ENCODE measurements at places on chromosomes 5 and 9.

- DNase-seq = no peak
Measured at GRCh38 chr5:175885813-175886212, 14.4 kb downstream of the CPLX2 start.

DNA sequence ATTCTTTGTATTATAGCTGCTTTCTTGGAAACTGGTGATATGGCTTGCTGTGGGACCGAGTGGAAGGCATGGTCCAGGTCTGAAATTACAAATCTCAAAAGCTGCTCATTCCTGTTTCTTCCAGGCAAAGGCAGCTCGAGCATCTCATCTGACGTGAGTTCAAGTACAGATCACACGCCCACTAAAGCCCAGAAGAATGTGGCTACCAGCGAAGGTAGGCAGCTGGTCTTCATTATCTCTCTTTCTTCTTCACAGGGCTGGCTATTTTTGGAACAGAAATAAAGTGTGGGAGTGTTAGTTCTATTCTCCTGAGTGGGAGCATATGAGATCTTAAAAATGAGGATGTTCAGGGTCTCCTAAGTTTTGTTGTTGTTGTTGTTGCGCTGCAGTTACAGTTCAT, 115.9 kb downstream of the FBXL7 start:
- no peak for DNase-seq

DNA sequence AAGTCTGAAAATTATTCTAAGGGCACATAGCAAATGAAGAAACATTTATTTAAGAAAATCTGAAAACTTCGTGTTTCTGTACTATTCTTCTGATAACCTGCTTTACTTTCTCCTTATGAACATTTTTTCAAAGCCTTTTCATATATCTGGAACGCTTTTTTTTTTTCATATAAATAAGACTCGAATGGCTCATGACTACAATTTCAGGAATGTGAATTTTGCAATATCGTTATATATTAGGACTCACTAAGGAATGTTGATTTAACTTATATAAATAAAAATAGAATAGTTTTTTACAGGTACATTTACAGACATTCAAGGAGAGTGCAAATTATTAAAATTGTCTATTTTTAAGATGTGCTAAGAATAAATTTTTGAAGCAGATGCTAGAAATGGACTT, 42.9 kb downstream of the GPBP1 start:
- no peak for DNase-seq

- DNase-seq = no peak
Measured at GRCh38 chr5:146884066-146884626, 5.6 kb upstream of the PPP2R2B start.

- DNase-seq = peak; percentile 80
Measured at GRCh38 chr9:112012026-112012902, 115.7 kb downstream of the UGCG start.

- peak; percentile 22 for DNase-seq
Measured at GRCh38 chr9:69036309-69036708, 757 bp downstream of the FXN start.

DNA sequence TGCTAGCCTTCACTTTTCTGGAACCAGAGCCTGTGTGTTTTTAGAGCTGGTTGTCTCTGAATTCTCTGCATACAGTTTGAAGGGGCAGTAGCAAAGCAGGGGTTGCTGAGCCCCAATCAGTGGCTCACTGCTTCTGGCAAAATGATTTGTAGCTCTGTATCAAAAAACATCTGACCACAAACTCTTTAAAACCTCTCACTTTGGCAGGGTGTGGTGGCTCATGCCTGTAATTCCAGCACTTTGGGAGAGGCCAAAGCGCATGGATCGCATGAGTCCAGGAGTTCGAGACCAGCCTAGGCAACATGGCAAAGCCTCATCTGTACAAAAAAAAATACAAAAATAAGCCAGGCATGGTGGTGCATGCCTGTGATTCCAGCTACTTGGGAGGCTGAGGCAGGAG, 28.3 kb upstream of the APC start:
- no peak for DNase-seq

DNA sequence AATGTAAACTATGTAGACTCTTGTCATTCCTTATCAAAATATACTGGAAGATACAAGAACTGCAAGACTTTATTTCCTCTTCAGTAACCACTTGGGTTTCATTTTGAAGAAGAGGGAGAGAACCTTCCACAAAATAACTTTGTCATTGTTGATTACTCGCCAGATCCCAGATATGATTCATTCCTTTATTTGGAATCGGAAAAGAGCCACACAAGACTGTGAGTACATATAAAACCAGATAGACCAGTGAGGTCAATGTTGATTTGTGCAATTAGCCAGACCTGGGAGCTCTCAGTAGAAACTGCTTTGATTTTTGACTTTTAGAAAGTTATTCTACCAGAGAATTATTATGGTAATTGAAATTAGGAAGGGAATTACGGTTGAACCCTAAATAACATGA, 146.1 kb downstream of the TMEM167A start:
- no peak for DNase-seq

- no peak for DNase-seq
Measured at GRCh38 chr9:117245175-117245829, 169.6 kb downstream of the ASTN2 start.

DNA sequence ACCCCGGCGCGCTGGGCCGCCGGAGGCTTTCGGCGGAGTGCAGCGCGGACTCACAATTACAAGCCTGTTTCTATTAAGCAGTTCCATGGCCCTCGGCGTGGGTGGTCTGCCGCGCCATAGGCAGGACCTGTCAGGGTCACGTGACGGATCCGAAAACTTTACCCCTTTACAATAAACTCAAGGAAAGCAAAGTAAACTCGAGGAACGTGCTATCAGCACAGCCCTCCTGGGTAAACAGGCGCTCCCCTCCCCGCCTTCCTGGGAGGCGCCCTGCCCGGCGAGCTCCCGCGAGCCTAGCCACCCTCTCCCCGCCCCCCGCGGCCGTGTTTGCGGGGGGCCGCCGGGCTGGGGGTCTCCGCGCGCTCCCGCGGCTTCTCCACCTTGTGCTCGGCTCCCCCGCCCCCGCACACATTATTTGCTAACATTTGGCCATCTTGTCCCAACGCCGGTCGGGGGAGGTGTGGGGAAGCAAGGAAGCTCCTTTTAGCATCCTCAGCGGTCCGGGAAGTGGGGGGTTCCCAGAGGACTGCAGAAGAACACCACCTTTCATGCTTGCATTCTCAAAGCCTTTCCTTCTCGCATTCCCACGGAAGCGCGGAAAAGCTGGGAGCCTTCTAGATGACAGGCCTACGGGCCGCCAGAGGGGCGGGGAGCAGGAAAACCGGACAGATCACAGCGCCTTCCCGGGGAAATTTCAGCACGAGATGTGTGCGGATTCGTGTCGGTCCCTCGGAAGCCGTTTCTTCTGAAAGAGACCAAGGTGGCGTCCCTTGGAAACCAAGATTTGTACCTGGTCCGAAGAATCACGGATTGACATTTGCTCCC, at the start of gene PTCH1:
PTCH1 (minus strand) TSS at position 238 of the 825 bp plus-strand sequence.
- peak; percentile 36 for DNase-seq

GRCh38 chr5:159671886-159672285, 244.4 kb upstream of the ADRA1B start:
- no peak for DNase-seq

DNA sequence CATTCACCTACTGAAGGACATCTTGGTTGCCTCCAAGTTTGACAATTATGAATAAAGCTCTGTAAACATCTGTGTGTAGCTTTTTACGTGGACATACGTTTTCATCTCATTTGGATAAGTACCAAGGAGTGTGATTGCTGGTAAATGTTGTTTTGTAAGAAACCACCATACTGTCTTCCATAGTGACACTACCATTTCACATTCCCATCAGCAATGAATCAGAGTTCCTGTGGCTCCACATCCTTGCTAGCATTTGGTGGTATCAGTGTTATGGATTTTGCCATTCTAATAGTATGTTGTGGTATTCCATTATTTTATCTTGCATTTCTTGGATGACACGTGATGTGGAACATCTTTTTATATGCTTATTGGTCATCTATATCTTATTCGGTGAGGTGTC, 78.4 kb upstream of the RASGRF2 start:
- no peak for DNase-seq

Measured in RPMI8226 (cell line).